Aorta (tissue), 5 donors: ENCODE measurements at places on chromosomes 12 and 14. TPM values are rescaled to one million over a fixed set of nuclear protein-coding genes. Genes with fewer than 3 reads are reported as not detected.

- no peak for DNase-seq
- H3K4me1 ChIP-seq = no peaks in the 10 kb centered on the region
- no peaks in the 10 kb centered on the region for H3K27me3 ChIP-seq
- H3K27ac ChIP-seq = no peak overlapping the region
- no peak overlapping the region for H3K4me3 ChIP-seq
- H3K36me3 ChIP-seq = no peaks in the 10 kb centered on the region
These were observed 62.7 kb downstream of the GALNT4 start for GRCh38 chr12:89461649-89462612.

DNA sequence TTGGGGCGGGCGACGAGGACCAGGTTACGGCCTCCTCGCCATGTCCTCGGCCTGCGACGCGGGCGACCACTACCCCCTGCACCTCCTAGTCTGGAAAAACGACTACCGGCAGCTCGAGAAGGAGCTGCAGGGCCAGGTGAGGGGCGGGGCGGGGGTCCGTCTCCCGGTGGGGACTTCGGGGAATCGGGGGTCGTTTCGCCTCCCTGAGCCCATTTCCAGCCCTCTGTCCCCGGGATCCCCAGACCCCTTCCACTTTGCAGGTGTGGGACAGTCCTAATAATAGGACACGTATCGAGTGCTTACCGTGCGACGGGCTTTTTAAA is 380 bp downstream of the ANKRD13A start:
- H3K36me3 ChIP-seq = no peaks in the 10 kb centered on the region
- no peak overlapping the region for H3K27ac ChIP-seq
- peaks cover 3% of the 10 kb centered on the region for H3K4me1 ChIP-seq

- no peak for DNase-seq
- H3K36me3 ChIP-seq = no peaks in the 10 kb centered on the region
- H3K27me3 ChIP-seq = no peaks in the 10 kb centered on the region
These were observed 55.4 kb upstream of the FUT8 start for GRCh38 chr14:65357113-65357512.

DNA sequence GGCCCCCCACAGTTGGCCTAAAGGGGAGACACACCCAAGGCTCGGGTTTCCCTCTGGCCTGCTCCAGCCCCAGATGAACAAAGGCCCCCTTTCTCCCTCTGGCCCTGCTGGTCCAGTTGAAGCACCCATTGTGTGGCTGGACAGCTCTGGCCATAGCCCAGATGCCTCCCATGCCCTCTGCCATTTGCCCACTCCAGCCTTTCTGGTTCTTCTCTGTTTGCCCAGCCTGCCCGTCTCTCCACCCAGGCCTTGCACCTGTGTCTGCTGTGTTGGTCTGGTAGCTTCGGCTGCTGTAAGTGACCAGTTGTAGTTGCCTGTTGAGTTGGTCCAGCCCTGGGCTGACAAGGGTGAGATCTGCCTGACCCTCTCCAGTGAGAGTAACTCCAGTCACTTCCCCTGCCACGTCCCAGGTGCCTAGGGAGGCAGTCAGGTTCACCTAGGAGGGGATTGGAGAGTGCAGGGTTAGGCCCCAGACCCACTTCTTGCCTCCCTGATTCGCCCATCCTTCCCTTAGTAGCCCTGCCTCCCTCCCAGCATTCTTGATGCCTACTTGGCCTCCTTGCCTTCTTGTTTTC is 3.0 kb downstream of the B4GALNT1 start:
- H3K27ac ChIP-seq = no peak overlapping the region
- H3K4me3 ChIP-seq = no peak overlapping the region
- H3K36me3 ChIP-seq = no peaks in the 10 kb centered on the region
- no peaks in the 10 kb centered on the region for H3K27me3 ChIP-seq
- DNase-seq = no peak
- no peaks in the 10 kb centered on the region for H3K4me1 ChIP-seq

GRCh38 chr14:99821519-99822508 is 28.6 kb downstream of the EML1 start:
- no peaks in the 10 kb centered on the region for H3K27me3 ChIP-seq
- H3K27ac ChIP-seq = no peak overlapping the region
- no peak overlapping the region for H3K4me3 ChIP-seq
- no peaks in the 10 kb centered on the region for H3K36me3 ChIP-seq

DNA sequence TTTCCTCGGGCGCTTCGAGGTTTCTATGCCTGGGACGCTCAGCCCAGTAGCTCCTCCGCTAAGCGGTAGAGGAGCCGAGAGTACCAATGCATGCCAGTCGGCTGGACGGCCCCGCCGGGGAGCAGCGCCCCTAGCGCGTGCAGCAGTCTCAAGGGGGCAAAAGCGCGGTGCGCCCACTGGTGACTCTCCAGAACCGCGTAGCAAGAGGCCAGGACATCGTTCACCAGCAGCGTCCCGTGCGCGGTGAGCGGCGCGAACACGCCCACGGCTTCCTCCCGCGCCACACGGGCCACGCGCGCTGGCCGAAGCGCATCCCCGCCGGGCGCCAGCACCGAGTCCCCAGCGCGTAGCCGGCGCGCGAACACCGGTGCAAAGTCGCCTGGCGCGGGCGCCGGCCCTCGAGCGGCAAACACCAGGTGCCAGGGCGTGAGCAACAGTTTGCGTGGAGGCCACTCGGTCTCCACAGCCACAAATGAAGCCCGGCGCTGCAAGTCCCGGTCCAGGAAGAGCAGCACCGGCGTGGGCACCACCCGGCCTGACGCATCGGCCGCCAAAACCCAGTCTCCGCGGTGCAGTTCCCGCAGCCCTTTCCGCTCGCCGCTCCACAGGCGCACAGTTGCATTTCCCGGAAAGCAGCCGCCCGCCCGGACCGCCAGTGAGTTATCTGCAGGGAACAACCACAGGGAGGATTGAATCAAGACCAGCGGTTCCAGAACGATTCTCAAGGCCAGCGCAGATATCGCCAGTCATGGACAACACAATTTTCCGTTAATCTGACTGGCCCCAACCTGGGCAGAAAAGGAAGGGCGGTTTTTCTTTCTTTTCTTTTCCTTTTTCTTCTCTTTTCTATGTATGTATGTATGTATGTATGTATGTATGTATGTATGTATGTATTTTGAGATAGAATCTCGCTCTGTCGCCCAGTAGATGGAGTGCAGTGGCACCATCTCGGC is 4.5 kb downstream of the DHH start:
- no peaks in the 10 kb centered on the region for H3K27me3 ChIP-seq
- DNase-seq = peak; percentile 88
- H3K4me1 ChIP-seq = no peaks in the 10 kb centered on the region
- no peak overlapping the region for H3K27ac ChIP-seq
- H3K4me3 ChIP-seq = no peak overlapping the region

GRCh38 chr14:36751920-36752319 is 90.3 kb downstream of the PAX9 start:
- no peak overlapping the region for H3K4me3 ChIP-seq
- H3K27me3 ChIP-seq = no peaks in the 10 kb centered on the region
- no peak for DNase-seq
- no peaks in the 10 kb centered on the region for H3K4me1 ChIP-seq
- no peak overlapping the region for H3K27ac ChIP-seq
- no peaks in the 10 kb centered on the region for H3K36me3 ChIP-seq

DNA sequence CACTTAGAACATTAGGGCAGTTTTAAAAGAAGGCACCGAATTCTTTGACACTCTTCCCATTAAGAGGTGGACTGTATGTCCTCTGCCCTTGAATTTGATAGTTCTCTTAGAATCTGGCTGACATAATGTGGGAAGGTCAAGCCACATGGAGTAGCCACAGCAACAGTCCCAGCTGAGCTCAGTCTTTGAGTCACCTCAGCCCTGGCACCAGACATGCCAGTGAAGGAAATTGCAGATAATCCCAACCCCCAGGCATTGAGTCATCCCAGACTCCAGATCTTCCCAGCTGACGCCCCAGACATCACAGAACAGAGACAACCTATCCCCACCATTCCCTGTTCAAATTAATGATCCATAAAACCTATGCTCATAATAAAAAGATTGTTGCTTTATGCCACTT is 83.4 kb downstream of the GTF2A1 start:
- no peak for DNase-seq
- peaks cover 2% of the 10 kb centered on the region for H3K27me3 ChIP-seq
- no peak overlapping the region for H3K4me3 ChIP-seq
- H3K4me1 ChIP-seq = no peaks in the 10 kb centered on the region
- H3K27ac ChIP-seq = no peak overlapping the region

- H3K27ac ChIP-seq = no peak overlapping the region
- H3K36me3 ChIP-seq = no peaks in the 10 kb centered on the region
- no peaks in the 10 kb centered on the region for H3K27me3 ChIP-seq
- no peak for DNase-seq
- no peaks in the 10 kb centered on the region for H3K4me1 ChIP-seq
- no peak overlapping the region for H3K4me3 ChIP-seq
These were observed 311.8 kb upstream of the CLEC14A start for GRCh38 chr14:38567703-38568102.

- H3K36me3 ChIP-seq = no peaks in the 10 kb centered on the region
- H3K4me1 ChIP-seq = no peaks in the 10 kb centered on the region
- no peaks in the 10 kb centered on the region for H3K27me3 ChIP-seq
- no peak overlapping the region for H3K4me3 ChIP-seq
- no peak for DNase-seq
These were observed 21.3 kb downstream of the HCAR2 start for GRCh38 chr12:122681814-122682213.

- H3K4me1 ChIP-seq = peaks cover 5% of the 10 kb centered on the region
- no peak overlapping the region for H3K27ac ChIP-seq
- no peak overlapping the region for H3K4me3 ChIP-seq
- no peaks in the 10 kb centered on the region for H3K36me3 ChIP-seq
These were observed 187.1 kb upstream of the HMGA2 start for GRCh38 chr12:65637150-65637549.

DNA sequence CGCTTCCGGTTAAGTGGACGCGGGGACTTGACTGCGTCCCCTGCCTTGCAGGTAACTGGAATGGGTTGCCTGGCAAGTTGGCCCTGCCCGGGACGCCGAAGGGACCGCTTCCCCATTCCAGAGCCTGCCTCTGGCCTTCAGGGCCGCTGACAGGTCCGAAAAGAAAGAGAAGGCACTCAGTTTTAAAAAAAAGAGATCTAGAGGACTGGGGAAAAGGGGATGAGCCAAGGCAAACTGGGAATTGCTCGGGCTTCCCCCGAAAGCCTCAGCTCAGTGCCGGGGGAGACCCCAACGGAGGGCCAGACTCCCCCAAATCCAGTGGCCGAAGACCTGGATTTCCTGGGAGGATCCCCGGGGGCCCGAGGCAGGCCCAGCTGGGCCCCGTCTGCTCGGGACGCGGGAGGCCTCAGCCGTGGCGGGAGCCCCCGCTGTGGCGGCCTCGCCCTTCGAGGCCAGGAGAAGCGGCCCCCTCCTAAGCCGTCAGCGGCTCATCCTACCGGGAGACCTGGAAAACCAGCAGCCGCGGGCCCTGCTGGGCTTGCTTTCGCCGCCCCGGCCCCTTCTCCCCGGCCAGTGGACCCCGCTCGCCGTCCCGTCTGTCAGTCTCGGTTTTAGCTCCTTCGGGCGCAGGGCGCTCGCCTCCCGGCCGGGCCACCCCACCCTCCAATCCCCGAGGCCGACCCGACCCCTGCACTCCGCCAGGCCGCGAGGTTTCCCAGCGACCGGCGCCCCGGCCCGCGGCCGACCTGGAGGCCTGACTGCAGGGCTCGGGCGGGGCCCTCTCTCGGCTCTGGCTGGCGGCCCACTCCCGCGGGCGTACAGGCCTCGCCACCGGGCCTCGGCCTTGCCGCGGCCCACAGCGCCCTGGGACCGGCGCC is 12.5 kb downstream of the OTX2 start:
- H3K4me1 ChIP-seq = no peaks in the 10 kb centered on the region
- DNase-seq = no peak
- H3K27me3 ChIP-seq = no peaks in the 10 kb centered on the region
- no peak overlapping the region for H3K27ac ChIP-seq

DNA sequence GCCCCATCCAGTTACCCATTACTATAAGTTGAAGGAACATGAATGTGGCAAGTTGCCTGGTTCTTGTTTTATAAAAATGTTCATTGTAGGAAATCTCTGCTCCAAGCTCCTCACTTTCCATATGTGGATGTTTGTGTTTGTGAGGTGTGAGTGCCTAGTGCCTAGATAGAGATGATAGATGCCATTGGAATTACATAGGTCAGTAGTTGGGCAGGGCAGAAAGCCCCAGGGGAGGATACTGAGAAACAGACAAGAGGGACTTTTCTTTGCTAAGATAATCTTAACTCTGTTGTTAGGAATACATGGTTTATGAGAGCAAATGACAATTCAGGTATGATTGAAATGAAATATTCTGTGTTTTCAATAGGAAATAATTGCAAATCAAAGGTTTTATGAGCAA is 226.3 kb upstream of the GRIP1 start:
- H3K36me3 ChIP-seq = no peaks in the 10 kb centered on the region
- H3K4me3 ChIP-seq = no peak overlapping the region
- no peaks in the 10 kb centered on the region for H3K4me1 ChIP-seq
- H3K27me3 ChIP-seq = no peaks in the 10 kb centered on the region
- no peak for DNase-seq

DNA sequence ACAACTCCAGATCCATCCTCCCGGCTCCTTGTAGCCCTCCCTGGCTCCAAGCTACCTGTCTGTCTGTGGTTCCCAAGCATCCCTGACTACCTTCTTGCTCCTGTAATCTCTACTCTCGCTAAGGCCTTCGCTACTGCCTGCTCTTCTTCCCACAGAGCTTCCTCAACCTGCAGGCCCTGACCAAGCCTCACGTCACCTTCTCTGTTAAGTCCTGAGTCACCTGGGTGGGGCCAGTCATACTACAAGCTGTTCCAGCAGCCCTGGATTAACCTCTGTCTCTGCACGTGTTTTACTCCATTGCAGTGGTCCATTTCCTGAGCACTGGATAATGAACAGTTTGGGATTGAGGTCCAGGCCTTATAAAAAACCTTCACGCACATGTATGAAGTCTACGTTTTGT is 770.7 kb downstream of the BCL11B start:
- no peaks in the 10 kb centered on the region for H3K4me1 ChIP-seq
- H3K27me3 ChIP-seq = no peaks in the 10 kb centered on the region
- DNase-seq = no peak

GRCh38 chr12:103881261-103881660 is 40.2 kb upstream of the NT5DC3 start:
- H3K4me1 ChIP-seq = no peaks in the 10 kb centered on the region
- no peaks in the 10 kb centered on the region for H3K27me3 ChIP-seq
- H3K4me3 ChIP-seq = no peak overlapping the region
- no peak for DNase-seq

DNA sequence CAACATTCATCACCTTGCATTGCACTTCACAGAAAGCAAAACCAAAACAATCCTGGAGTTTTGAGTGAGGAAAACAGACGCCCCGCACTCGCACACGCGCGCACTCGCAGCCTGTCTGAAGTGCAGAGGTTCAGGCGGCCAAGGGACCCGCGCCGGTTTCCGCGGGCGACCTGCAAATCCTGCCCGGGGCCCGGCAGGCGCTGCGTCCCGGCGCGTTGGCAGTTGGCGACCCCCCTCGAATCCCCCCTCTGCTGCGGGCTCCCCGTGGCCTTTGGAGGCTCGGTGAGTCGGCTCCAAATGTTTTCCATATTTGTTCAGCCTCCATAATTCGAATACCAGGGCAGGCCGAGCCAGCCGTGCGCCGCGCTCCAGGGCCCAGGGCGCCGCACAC is at the start of gene SSPN:
SSPN (plus strand) TSS at position 324 of the 391 bp plus-strand sequence. CDS start 100 bp downstream, outside the sequence.
- peak; percentile 92 for DNase-seq
- H3K4me1 ChIP-seq = peaks cover 2% of the 10 kb centered on the region

The KCNK13 gene
- total RNA-seq = 1.3 TPM

The MYRFL gene
- 0.55 TPM for total RNA-seq

The KRT80 gene
- total RNA-seq = 0.71 TPM

The HOTAIR gene
- total RNA-seq = not detected

The GNG2 gene
- 31.9 TPM for total RNA-seq

The SAMD4A gene
- total RNA-seq = 131 TPM

The IFI27 gene
- 222 TPM for total RNA-seq

The SIX4 gene
- total RNA-seq = 6.0 TPM
